Activated T-cell treated with anti-CD3 and anti-CD28 coated beads, Interleukin-2, amount 50 U/mL, for 72 hours (primary cell): ENCODE measurements at places on chromosomes 2 and 18.

DNA sequence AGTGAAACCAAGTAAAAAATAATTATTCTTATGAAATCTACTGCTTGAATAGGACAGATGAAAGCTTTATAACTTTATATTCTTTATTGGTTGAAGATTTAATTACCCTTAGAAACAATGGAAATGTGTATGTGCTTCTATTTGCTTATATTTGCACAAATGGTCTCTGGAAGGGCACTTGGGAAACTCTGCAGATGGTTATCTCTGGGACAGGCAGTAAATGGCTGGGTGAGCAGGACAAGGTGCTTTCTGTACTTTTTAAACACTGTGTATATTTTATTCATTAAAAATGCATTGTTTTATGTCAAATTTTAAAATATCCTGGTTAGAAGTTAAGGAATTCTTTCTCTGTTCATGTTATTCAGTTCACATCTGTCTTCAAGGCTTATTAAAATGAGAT lies 131.1 kb downstream of the LRRTM4 start:
- no peak for DNase-seq

- no peak for DNase-seq
These were observed 102.4 kb downstream of the AOX1 start for GRCh38 chr2:200687922-200688920.

GRCh38 chr2:239103125-239104098 lies 255.5 kb downstream of the TWIST2 start:
- no peak for DNase-seq

GRCh38 chr2:142843731-142844130 lies 33.7 kb upstream of the KYNU start:
- DNase-seq = no peak
